ENCODE measurements at places on chromosomes 4 and X.

DNA sequence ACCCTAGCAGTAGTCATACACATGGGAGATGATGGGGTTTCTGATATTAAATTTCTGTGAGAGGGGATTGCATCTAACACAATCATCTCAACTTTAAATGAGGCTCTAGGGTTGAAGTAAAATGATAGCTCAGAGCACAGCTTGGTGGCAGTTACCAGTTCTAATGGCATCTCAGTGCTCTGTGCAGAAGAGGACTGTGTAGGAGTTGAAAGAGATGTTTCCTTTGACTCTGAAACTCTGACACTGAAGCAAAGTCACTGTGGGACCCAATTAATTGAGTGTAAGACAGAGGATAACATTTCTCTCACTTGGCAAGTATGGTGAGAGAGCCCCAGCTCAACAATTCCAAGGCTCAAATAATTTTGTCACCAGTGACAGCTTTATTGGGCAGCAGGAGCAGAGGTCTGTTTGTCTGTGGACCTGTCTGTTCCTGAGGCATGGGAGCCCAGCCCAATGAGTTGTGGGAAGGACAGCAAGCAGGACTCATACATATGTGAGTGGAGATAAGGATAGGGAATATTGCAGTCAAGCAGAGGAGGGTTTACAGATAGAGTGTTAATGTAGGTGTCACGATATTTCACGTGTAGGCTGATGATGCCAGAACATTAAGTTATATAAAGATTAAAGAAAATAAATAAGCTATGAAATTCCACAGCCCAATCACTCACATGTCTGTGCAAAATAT is 76.7 kb upstream of the NAF1 start:
- DNase-seq: no peak

- no peak for DNase-seq
Measured at GRCh38 chr4:25884031-25884782, 21.4 kb upstream of the SEL1L3 start.

GRCh38 chr4:47750788-47751187 is 87.1 kb downstream of the CORIN start:
- no peak for DNase-seq

GRCh38 chr4:3042226-3042625 is 32.1 kb downstream of the HTT-AS start:
- DNase-seq: no peak

GRCh38 chr4:41853973-41854372 is 81.3 kb upstream of the TMEM33 start:
- no peak for DNase-seq

Measured in GM06990 (cell line).